ENCODE measurements at places on chromosomes 4 and X. TPM values are rescaled to one million over a fixed set of nuclear protein-coding genes. Genes with fewer than 3 reads are reported as not detected.

Gene COX7B2
- total RNA-seq: not detected

DNA sequence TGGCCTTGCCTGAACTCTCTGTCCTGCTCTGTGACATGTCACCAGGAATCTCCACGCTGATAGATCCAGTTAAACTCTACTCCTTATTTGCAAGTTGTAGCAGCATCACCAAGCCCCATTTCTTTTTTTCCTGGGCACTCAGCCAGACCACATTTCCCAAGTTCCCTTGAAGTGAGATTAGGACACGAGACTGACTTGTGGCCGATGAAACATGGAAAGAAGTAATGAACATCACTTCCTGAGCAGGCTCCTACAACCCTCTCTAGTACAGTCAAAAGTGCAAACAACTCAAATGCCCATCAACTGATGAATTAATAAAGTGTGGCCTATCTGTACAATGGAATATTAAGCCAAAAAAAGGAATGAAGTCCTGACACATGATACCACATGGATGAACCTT lies 74.6 kb downstream of the MAP3K15 start:
- no peak for DNase-seq

GRCh38 chr4:79049840-79050540 lies 110.8 kb upstream of the PAQR3 start:
- DNase-seq: no peak

DNA sequence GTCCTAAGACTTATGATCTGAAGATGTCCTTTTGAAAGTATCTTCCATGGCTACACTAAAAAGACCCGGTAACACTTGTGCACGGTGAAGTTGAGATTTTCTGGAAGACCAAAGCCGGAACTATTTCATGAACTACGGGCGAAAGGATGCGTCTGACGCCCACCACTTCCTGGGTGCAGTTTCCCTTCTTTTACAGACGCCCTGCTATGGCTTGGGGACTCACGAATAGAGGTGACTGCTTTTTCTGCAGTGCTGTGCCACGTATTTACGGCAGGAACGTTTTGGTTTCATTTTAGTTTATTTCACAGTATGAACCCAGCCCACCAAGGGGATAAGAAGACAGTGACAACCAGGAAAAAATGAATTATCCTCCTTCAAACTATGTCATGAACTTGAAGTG lies 180.4 kb downstream of the AFAP1 start:
- no peak for DNase-seq

Gene CWH43
- total RNA-seq: 5.0 TPM

GRCh38 chr4:127491571-127491970 lies 141.2 kb upstream of the INTU start:
- no peak for DNase-seq

DNA sequence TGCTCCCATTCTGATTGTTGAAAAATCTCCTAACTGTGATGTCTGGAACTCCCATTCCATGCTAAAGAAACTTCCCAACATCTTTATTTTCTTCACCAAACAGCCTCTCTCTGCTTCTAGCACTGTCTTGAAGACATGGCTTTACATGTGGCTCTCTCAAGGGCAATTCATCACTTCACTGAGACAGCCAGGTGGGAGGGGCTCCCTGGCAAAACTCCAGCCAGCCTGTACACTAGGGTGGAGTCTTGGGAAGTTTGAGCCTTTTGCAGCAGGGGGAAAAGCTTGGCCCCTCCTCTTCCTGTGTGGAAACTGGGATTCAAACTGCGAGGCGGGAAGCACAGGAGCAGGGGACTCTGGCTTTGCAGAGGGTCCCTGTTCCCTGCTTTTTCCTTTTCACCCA lies 130.5 kb upstream of the TTC29 start:
- DNase-seq: no peak

- no peak for DNase-seq
These were observed 276.5 kb upstream of the AGTR2 start for GRCh38 chrX:115894087-115894486.

DNA sequence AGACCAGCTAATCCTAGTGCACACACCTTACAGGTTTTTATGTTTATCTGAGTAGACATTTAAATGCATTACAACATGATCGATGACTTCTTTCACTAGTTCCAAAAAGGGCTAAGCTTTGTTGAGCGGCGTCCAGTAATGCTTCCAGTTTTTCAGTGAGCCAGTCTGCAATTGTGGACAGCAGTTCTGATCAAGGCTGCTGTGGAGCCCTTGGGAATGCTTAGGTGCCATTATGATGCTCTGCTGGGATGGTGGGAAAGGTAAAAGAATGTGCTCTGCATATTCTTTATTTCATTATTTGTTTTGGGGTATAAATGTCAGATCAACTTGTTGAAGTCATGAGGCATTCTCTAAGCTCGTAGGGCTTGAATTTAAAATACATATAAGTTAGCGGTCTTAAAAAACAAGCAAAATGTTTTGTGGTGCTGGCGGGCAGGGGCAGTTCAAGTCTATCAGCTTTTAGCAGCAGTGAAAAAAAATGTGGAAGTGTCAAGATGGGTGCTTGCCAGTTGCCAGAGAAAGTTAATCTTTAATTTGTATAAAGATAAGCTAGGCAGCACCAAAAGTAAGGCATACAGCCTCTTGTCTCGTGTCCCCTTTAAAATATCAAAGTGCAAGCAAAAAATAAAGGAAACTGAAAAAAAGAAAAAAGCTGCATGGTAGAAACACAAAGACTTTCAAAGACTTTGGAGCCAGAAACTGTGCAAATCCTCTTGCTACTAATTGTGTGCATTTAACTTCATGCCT lies 5.8 kb downstream of the MID1IP1 start:
- no peak for DNase-seq

Gene ANAPC10
- total RNA-seq: 51.1 TPM

Gene TBC1D25
- total RNA-seq: 3.7 TPM

GRCh38 chr4:174561560-174561959 lies 39.3 kb upstream of the HPGD start:
- peak; percentile 10 for DNase-seq

GRCh38 chr4:30717208-30718020 lies 2.8 kb upstream of the PCDH7 start:
- DNase-seq: peak; percentile 51

Gene SLC34A2
- total RNA-seq: 0.58 TPM

Gene MMGT1
- total RNA-seq: 21.4 TPM

DNA sequence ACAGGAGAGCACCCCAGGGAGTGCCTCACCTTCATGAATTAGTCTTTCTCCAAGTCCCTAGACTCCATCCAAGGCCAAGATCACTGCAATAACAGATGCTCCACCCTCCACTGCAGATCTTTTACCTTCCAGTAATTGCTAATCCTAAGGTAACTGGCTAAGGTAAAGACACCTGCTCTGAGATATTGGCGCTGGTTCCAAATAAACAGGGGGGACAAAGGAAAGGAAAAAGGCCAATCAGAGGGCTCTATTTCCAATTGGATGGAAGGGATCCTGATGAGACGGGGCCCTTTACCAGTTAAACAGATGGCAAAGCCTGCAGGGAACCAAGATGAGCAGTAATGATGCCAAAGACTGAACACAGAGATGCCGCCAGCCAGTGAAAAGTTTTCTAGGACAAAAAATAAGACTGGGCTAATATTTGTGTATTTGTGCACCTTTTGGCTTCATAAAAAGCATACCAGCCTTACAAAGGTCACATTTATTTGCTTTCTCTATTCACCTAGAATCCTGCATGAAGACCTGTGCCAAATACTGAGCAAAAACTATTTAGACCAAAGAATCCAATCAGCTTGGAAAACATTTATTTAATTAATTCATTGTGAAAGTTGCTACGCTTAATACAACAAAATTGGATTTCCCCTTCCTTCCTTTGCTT lies 148.5 kb downstream of the PPP3CA start:
- no peak for DNase-seq

DNA sequence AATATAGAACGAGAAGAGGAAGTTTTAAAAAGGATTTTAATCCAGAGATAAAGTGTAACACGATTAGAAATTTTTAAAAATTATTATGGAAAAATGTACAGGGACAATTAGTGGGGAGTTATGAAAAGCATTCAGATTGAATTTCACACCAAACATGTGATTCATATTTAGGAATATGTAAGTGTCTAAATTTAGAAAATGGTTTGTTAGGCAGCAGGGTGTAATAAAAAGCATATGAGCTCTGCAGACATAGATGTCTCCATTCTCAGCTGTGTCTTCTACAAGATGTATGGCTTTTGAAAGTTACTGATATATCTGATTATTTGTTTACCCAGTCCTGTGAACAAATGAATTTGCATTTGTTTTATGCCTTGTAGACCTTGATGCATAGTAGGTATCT lies 638.9 kb upstream of the AGA start:
- no peak for DNase-seq

- DNase-seq: no peak
These were observed 18.2 kb downstream of the RAI2 start for GRCh38 chrX:17842769-17843525.

- no peak for DNase-seq
These were observed 25.6 kb downstream of the SORBS2 start for GRCh38 chr4:185786422-185786821.

DNA sequence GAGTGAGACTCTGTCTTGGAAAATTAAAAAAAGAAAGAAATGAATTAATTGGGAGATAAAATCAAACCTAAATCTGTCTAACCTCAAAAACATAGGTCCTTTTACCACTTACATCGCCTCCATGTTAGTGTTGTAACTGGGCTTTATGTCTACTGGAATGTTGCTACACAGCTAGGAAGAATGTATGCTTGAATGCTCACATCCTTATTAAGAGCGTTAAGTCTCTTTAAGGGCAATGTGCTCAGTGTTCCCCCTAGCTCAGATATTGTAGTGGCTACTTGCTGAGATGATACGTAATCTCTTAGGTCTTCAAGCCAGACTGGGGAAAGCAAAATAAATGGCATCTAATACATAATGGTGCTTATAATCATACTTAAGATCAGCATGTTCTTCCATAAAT lies 1072.8 kb downstream of the PDHA2 start:
- DNase-seq: no peak

- no peak for DNase-seq
These were observed 3.2 kb downstream of the MAOB start for GRCh38 chrX:43878906-43879526.

- no peak for DNase-seq
These were observed 961.0 kb downstream of the PCDH18 start for GRCh38 chr4:136571315-136571714.

- no peak for DNase-seq
These were observed 183.4 kb downstream of the ANKRD50 start for GRCh38 chr4:124529131-124529530.
